ENCODE measurements at places on chromosomes 12 and 14.

GRCh38 chr14:55274751-55275150, 3.5 kb downstream of the FBXO34 start:
- peak; percentile 16 for DNase-seq

DNA sequence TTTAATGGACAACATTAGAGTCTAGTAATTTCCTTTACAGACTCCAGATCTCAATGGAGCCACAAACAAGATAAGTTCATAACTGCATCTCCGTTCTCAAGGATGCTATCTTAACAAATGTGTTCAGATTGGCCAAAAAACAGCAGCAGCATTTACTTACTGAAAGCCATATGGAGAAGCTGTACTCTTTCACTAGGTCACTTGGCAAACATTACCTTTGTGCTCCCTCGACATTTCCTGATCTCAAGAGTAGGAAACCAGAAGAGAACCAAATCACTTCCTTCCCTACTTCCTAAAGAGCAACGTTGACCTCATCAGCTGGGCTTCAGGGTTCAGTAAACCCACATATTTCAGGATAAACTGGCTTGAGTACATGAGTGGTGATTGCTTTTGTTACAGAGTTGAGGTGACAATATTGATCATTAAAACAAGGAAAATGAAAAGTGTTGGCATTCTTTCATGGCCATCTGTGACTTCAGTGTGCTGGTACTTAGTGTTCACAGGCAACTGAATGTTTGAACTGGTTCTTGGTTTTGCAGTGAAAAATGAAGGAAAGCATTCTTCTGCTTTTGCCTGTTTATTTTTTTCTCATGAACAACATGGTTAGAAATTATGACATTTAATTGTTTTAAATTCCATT, 449.6 kb downstream of the TMEM117 start:
- DNase-seq, result no peak

DNA sequence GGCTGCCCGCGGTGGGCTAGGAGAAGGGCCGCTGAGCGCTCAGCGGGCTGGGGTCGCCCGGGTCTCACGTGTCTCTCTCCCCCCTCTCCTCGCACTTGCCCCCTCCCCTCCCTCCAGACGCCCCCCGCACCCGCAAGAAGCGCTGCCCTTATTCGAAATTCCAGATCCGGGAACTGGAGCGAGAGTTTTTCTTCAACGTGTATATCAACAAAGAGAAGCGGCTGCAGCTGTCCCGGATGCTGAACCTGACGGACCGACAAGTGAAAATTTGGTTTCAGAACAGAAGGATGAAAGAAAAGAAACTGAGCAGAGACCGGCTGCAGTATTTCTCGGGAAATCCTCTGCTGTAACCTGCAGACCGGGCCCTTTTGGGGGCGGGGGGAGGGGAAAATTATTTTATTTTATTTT, 314 bp upstream of the HOTAIR start:
- no peak for DNase-seq

DNA sequence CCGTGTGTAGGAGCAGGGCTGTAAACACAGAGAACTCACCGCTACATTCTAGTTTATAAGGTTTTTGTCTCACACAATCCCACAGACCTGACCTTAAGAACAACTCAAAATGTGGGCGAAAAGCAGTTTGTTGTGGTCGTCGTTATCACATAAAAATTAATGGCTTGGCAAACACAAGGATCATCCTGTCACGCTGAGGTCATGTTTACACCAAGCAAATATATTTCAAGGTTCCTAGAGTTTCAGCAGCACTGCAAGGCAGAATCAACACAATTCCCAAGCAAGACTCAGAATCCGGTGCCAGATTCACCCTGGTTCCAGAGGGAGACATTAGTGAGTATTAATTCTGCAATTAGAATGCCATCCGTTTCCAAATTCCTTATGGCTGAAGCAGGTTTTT, 30.1 kb upstream of the MAP1LC3B2 start:
- peak; percentile 68 for DNase-seq

- no peak for DNase-seq
Measured at GRCh38 chr14:55977392-55978150, 140.6 kb upstream of the PELI2 start.

DNA sequence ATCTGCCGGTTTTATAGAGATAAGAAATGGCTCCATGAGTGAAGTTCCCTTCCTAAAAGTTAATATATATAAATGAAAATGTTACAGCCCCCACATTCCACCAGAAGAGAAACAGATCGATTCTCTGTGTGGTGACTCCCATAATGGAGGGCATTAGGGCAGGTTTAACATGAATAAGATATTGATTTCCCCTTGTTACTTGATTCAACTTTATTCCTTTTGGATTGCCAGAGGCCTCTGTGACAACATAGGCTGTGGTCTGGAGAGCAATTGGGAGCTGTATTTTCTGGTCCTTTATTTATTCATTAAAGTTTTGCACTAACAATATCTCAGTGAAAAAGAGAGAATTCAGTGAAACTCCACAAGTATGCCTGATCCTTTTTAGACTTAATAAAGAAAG, 125.2 kb upstream of the CCDC196 start:
- no peak for DNase-seq

GRCh38 chr14:55152052-55152753, 23.2 kb downstream of the LGALS3 start:
- DNase-seq, result no peak

- no peak for DNase-seq
Measured at GRCh38 chr12:113277511-113277910, 56.2 kb downstream of the TPCN1 start.

DNA sequence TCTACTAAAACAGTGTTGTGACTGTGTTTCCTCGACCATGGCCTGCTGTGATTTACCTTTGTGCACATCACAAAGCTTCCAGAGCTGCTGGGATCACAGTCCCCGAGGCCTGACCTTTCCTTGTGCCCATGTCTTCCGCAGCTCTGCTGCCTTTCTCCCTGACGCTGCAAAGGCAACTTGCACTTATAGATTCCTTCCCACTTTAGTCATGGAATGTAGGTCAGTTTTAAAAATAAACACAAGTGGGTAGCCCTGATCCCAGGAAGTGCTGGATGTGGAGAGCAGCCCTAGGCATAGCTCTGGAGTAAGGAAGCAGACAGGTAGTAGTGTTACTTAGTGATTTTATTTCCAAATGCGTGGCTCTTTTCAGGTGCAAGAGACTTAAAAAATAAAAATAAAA, 825.7 kb downstream of the AACS start:
- no peak for DNase-seq

DNA sequence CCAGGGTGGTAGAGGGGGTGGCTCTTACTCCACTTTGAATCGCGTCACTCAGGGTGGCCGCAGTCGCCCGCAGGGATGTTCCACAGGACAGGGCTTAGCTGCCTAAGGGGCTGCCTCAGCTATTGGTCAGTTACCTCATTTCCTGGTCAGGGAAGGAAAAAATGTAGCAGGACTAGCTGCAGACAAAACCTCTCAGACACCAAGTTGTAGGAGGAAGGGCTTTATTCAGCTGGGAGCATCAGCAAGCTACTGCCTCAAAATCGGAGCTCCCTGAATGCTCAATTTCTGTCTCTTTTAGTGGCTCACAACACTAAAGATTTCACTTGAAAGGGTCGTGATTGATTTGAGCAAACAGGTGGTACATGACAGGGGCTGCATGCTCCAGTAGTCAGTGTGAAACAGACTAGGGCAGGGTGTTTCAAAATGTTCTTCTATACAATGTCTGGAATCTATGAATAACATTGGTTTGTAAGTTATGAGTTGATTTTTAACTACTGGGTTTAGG, 6.4 kb upstream of the CLEC6A start:
- DNase-seq, result no peak

GRCh38 chr12:65306366-65307168, 28.1 kb downstream of the MSRB3 start:
- no peak for DNase-seq

DNA sequence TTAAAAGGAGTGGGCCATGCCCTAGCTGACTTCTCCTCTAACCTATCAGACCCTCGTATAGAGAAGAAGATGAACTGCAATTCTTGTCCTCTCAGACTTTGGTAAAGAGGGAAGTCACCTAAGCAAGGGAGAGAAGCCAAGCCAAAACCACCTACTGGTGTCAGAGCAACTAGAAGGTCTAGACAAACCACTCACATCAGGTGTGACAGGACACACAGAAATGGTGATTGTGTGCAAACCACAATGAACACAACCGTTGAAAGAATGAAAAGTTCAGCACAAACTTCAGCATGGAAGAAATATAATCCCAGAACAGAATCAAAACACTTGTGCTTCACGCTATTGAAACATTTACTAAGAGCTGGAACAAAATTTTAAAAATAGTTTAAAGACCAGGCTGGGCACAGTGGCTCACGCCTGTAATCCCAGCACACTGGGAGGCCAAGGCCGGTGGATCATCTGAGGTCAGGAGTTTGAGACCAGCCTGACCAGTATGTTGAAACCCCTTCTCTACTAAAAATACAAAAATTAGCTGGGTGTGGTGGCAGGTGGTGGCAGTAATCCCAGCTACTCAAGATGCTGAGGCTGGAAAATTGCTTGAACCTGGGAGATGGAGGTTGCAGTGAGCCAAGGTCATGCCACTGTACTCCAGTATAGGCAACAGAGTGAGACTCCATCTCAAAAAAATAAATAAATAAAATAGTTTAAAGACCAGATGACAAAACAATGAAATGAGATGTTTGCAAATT, 56.2 kb upstream of the NTF3 start:
- no peak for DNase-seq

GRCh38 chr12:52670961-52671360, 9.2 kb downstream of the KRT1 start:
- DNase-seq, result no peak

- DNase-seq, result no peak
Measured at GRCh38 chr12:117760990-117761389, 207.8 kb downstream of the KSR2 start.

- DNase-seq, result no peak
Measured at GRCh38 chr14:104423701-104424405, 155.7 kb upstream of the C14orf180 start.

DNA sequence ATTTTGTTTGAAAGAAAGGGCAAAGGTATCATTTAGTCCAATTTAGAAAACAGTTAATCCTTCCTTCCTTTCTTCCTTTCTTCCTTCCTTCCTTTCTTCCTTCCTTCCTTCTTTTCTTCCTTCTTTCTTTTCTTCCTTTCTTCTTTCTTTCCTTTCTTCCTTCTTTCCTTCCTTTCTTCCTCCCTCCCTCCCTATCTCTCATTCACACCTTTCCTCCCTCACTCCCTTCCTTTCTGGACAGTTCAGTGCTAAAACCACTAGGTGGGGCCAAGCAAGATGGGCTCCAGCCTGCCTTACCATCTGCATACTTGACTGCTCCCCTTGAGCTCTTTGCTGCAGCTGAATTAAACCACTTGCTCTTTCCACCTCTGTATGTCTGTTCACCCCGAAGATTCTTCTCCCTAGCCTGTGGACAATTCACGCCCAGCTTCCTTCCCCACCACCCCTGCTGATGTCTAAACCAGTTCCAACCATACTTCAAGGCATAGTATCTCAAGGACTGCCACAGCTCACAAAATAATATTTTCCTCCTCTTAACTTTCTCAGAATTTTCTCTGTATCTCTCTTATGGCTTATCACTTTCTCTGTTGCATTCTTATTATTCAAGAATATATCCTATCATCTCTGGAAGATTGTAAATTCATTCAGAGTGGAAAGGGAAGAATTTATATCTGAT, 78.0 kb downstream of the DBX2 start:
- DNase-seq, result no peak

Measured in GM04503 (cell line).